ENCODE measurements at places on chromosomes 5 and 9.
A peak's percentile ranks its signal among the peaks of the same experiment; 100 is the strongest.

- no peak for DNase-seq
Measured at GRCh38 chr9:136024286-136024685, 63.1 kb upstream of the UBAC1 start.

DNA sequence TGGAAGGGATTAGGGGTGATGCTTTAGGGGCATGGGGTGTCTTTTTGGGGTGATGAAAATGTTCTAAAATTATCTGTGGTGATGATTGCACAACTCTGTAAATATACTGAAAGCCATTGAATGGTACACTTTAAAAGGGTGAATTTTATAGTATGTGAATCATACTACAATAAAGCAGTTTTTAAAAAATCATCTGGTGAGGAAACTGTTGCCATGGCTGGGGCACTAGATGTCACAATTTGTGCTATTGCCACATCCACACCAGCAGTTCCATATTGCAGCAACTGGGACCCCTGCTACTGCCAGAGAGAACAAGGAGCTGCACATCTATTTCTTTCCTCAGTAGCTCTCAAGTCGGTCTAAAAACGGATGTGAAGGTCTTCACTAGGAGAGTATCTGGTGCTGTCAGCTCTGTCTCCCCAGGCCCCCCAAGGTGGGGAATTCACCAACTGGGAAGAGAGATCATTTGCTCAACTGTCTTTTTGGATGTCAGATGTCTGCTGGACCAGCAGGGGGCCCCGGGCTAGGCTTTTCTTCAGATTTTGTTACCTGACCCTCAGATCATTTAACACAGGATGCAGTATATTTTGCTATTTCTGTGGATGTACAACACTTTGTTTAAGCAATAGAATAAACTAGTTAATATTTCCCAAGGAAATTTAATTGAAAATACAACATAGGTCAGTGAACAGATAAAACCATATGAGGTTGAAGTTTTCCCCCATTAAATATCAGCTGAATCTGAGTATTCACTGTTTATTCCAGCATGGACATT is 13.2 kb downstream of the CMYA5 start:
- DNase-seq, result peak; percentile 60

DNA sequence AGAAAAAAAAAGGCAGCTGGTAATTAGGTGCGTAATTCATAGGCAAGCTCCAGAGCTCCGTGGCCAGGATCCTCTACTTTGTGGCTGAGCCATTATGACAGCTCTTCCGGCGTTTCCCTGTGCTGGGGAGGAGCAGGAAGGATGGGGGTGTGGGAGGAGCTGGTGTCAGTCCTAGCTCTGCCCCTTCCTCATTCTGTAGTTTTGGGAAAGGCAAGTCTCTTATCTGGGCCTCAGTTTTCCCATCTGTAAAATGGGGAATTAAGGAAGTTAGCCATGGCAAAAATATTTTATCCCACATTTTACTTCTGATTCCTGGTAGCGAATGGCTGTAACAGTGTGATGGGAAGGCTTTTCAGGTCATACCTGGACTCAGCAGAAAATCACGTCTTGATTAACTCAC is 81.1 kb downstream of the SEC61B start:
- no peak for DNase-seq

- no peak for DNase-seq
Measured at GRCh38 chr5:39668980-39669379, 244.2 kb upstream of the DAB2 start.

DNA sequence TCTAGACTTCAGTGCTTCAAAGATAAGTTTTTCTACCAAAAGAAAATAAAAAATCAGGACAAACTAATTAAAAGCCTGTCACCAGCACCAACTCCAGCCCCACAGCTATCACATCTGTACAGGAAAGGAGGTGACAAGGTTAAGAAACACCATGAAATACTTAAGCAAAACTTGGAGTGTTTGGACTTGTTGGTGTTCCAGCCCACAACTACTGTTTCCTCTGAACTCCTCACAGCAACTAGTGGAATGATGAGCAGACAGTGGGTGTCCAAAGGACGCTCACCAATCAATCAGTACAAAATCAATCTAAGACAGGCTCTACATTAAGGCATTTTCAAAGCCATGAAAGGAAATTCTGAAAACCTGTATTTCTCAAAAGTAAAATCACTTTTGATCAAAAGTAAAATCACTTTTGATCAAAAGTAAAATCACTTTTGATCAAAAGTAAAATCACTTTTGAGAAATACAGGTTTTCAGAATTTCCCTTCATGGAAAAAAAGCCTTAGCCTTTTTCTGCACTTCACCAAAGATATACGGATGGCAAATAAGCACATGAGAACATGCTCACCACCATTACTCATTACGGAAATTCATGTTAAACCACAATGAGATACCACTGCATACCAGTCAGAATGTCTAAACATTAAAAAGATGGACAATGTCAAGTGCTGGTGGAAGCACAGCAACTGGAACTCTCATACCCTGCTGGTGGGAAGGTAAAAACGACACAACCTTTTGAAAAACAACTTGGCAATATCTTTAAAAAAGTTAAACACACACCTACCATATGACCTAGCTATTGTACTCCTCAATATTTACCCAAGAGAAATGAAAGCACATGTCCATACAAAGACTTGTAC is 79.7 kb downstream of the MED27 start:
- DNase-seq, result no peak

- no peak for DNase-seq
Measured at GRCh38 chr5:42756606-42757601, at the start of gene CCDC152. CCDC152 (plus strand) TSS chr5:42756818; CDS start chr5:42759122, 2,304 bp downstream.

DNA sequence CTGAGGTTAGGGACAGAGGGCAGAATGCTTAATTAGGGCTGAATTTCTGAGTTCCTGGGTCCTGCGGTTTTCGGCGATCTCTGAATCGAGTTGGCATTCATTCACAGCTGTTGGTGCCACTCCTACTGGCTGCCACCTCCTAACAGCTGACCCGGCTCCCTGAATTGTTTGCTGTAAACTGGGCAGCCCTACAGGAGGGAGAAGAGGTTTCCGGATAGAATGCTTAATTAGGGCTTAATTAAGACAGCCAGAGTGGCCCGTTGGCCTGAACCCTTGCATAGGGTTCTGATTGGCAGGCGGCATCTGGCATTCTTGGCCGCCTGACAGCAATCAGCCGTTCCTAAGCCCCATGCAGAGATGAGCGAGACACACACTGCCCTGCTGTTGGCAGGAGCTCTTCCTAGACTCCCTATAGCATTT is 25.7 kb downstream of the FRMPD1 start:
- DNase-seq, result no peak

GRCh38 chr9:75033791-75034473 is 5.8 kb upstream of the CARNMT1 start:
- no peak for DNase-seq

DNA sequence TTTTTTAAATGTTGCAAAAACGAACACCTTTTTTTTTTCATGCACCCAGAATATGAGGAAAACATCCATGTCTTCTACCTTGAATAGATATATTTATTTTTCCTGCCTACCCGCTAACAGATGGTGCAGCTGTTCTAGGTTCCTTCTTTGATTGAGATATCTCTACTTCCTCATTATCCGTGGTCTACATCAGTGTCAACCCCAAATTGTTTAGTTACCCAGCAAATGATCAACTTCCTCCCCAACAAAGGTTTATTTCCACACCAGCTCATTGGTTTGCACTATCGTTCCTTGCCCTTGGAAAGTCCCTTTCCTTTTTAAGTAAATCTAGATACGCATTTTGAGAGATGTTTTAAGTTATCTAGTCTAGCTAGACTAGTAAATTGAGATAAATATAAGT is 166.4 kb downstream of the PRR16 start:
- DNase-seq, result no peak

- no peak for DNase-seq
Measured at GRCh38 chr9:114085387-114085789, 7.3 kb upstream of the AMBP start.

- no peak for DNase-seq
Measured at GRCh38 chr9:86041311-86041741, 58.0 kb downstream of the GOLM1 start.

DNA sequence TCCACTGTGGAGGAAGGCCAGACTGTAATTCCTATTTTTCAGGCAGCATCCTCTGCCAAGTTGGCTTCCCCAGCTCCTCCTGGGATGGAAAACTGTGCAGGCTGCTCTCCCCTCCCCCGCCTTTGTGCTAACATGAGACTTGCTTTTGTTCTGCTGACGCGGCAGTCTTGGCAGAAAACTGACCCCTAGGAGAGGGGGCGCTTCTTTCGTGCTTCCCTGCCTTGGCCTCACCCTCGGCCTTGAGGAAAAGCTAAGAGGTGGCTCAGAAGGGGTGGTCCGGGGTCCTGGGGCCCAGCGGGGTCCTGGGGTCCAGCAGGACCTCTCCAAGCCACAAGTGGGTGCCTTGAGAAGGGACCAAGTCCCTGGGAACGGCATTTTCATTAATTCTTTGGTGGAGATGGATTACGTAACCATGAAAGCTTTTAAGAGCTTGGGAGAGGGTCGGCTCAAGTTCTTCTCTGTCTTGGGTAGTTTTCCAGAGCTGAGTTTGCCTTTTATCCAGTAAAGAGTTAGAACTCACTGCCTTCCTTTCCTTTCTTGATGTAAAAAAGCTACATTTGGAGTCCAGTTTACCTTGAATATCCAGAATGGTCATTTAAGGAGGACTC is 51.0 kb downstream of the SH3PXD2B start:
- no peak for DNase-seq

- DNase-seq, result no peak
Measured at GRCh38 chr9:79542735-79543620, 28.8 kb upstream of the TLE4 start.

- DNase-seq, result no peak
Measured at GRCh38 chr9:123954518-123955280, 24.8 kb upstream of the DENND1A start.

- DNase-seq, result no peak
Measured at GRCh38 chr5:111968459-111968858, 211.5 kb upstream of the NREP start.

DNA sequence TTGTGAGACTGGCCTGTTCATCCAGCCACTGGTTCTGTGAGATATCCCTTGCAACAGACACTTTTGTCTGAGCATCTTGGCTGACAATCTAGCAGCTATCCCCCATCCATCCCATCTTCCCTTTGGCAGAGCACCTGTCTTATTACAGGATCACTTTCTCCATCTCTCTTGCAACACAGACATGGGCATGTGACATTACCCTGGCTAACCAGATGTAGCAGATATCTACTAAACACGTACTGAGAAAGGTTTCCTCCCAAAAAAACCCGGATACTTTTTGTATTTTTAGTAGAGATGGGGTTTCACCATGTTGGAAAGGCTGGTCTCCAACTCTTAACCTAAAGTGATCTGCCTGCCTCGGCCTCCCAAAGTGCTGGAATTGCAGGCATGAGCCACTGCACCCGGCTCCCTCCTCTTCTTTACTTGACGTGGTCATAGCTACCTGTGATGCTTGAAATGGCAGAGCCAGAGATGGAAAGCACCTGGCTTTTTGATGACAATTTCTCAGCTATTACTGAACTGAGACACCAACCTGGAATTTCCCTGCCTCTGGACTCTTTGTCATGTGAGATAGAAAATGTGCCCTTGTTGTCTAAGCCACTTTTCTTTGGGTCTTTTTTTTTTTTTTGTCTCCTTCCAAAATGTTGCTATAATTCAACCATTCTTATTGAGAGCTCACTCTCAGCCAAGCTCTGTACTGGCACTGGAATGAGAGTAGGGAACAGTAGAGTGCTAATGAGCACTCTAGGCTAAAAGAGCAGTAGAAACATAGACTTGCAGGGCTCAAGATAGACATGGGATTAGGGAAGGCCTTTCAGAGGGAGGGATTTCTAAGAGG is 32.6 kb downstream of the FNBP1 start:
- no peak for DNase-seq

DNA sequence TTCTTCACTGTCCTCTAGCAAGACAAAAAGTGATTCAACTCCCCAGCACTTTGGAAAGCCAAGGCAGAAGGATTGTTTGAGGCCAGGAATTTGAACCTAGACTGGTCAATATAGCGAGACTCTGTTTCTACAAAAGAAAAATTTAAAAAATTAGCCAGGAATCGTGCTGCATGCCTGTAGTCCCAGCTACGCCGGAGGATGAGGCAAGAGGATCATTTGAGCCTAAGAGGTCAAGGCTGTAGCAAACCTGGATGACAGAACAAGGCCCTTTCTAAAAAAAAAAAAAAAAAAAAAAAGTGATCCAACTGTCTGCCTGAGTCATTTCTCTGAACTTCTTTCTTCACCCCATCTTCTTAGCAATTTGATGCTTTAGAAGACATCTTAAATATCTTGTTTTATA is 12.4 kb downstream of the ITGA2 start:
- no peak for DNase-seq

DNA sequence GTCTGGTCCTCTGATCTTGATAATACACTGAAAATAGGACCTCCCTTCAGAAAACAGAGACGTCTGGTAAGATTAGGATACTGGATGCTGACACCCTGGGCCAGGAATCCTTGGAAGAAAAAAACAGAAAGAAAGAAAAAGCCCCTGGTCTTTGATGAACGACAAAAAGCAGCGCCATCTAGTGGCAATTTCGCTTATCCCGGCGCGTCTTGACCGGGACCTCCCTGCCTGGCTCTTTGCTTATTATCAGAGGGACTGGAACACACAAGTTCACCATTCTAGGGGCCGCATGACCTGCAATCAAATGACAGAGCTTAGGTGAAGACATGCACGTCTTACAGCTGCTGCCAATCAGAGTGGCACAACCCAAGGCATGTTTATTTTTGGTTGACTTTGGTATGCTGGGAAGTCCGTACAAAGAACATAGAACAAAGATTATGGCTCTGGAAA is 114.9 kb upstream of the NFIB start:
- DNase-seq, result peak; percentile 43

GRCh38 chr9:114804505-114804904 is 1.3 kb downstream of the TNFSF15 start:
- DNase-seq, result no peak

DNA sequence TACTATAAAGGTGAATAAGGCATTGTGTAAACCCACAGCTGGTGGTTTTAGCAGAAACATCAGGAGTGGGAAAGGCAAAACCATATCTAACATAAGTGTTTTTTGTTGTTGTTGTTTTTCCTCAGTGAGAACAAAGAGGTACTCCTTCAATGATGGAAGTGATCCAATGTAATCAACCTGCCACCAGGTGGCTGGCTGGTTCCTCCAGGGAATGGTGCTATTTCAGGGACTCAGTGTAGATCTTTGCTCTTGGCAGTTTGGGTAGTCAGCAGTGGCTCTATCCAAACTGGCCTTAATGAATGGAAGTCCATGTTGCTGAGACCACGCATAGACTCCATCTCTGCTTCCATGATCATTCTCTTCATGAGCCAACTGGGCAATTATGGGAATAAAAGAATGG is 10.8 kb downstream of the DMRTA1 start:
- DNase-seq, result no peak

Data from natural killer cell (primary cell).